ENCODE measurements at places on chromosomes 7 and 10.
A peak's percentile ranks its signal among the peaks of the same experiment; 100 is the strongest.

- DNase-seq, result no peak
Observed at GRCh38 chr10:133009218-133009950, 67.0 kb upstream of the CFAP46 start.

GRCh38 chr7:137691566-137691965, 155.2 kb downstream of the DGKI start:
- DNase-seq, result no peak

GRCh38 chr7:137130751-137131158, 212.8 kb downstream of the PTN start:
- DNase-seq, result no peak

DNA sequence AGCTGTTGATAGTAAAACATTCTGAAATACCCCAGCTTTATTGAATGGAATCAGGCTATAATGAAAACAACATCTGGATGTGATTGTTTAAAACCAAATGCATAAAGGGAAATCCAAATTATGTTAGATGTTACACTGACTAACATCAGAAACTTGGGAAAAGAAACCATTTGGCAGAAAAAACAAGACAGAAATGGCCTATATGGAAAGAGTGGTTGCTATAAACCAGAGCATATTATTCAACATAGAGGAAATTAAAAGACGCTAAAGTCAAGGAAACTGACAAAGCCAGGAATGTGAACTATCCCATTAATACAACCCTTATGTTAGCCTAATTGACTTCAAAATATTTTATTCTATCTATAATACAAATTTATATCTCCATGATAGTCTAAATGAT, 53.0 kb upstream of the CABCOCO1 start:
- DNase-seq, result peak; percentile 52

- DNase-seq, result no peak
Observed at GRCh38 chr7:154858836-154859537, 143.9 kb downstream of the PAXIP1 start.

DNA sequence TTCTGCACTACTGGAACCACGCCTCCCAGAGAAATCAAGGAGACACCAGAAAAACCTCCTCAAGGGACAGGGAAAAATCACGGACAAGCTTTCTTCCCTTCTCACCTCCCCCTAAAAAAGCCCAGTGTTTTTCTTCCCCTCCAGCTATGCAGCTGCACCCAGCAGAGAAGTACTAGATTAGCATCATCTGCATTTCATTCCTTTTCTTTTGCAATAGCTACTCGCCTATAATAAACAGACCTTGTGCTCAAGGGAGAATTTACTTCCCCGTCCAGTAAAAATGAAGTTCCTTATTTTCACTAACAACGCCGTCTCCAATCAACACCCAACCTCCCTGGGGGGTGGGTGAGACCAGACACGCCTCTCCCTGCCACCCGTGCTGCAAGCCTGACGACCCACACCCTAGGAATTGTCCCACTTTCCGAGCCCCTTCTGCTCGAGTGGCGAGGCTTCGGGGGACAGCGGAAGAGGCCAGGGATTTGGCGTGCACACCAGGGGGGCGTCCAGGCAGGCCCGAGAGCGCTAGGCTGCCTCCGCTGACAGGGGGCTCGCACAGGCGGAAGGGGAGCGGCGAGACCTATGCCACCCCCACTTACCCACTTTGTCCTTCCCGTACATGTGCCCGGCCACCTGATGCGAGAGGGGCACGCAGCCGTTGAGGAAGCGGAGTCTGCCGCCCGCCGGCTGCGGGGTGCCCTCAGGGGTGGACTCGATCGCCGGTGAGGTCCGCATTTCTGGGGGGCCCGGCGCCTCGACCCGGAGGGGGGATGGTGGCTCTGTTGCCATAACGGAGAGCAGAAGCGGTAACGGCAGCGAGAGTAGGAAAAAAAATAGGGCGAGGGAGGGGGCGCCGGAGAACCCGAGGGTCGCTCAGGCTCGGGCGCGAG, 625 bp downstream of the IPMK start:
- peak; percentile 81 for DNase-seq

- peak; percentile 91 for DNase-seq
Observed at GRCh38 chr7:151248346-151249033, at the start of gene SMARCD3. Gene SMARCD3 (minus strand): TSS chr7:151248694. CDS start chr7:151248562, 132 bp downstream.

DNA sequence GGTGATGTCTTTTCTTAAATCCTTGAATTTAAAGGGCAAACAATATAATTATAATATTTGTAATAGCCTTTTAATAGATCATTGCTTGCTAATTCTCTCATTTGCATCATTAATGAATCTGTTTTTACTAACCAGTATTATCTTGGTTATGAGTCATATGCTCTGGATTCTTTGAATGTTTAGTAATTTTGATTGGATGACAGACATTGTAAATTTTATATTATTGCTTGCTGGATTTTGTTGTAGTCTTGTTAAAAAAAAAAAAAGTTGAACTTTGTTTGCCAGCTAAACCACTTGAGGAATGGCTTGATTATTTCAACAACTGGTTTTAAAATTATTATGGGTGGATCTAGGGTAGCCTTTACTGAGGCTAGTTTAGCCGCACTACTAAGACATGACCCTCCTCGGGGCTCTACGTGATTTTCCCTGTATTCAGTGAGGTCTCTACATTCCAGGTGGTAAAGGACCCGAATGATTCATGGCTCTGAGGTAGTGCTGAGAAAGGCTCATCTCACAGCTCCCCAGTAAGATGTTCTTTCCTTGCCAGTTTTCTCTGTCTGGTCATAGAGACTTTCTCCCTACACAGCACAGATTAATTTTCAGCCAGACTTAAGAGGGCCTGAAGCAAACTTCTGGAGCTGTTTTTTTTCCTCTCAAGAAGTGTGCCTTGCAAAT, 8.5 kb downstream of the C10orf90 start:
- DNase-seq, result no peak

DNA sequence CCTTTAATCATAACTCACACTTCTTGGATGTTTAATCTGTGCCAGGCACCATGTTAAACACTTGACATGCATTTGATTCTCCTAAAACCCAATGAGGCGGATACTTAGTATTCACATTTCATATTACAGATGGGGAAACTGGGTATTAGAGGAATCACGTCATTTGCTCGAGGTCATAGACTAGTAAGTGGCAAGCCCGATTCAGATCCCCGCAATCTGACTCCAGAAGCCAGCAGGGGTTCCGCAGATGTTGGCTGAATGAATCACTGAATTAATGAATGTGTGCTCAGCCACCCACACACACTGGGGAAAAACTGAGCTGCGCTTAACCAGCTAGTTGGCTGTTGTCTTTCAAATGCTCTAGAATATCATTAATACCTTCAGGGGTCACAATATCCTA, 22.5 kb upstream of the ENO4 start:
- DNase-seq, result no peak

DNA sequence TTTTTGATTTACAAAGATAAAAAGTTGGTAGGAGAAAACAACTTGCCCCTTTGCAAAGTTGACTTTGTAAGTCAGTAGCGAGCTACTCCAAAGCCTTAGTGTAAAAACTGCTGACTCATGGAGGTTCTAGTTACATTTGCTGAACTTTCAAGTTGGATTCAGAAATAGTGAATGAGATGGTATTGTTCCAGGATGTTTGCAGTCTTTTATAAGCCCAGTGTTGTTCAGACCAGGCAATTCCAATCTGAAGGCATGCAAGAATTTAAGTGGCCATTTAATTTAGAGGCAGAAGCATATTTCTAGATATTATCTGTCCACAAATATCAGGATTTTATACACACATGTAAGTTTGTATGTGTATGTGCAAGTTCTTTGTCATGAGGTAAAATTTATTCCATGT, 21.6 kb downstream of the TES start:
- DNase-seq, result no peak

- DNase-seq, result no peak
Observed at GRCh38 chr7:29410996-29411395, 152.6 kb upstream of the PRR15 start.

- peak; percentile 80 for DNase-seq
Observed at GRCh38 chr10:5666008-5666840, at the start of gene ASB13. Gene ASB13 (minus strand): TSS chr10:5666595. CDS start chr10:5666551, 44 bp downstream.

DNA sequence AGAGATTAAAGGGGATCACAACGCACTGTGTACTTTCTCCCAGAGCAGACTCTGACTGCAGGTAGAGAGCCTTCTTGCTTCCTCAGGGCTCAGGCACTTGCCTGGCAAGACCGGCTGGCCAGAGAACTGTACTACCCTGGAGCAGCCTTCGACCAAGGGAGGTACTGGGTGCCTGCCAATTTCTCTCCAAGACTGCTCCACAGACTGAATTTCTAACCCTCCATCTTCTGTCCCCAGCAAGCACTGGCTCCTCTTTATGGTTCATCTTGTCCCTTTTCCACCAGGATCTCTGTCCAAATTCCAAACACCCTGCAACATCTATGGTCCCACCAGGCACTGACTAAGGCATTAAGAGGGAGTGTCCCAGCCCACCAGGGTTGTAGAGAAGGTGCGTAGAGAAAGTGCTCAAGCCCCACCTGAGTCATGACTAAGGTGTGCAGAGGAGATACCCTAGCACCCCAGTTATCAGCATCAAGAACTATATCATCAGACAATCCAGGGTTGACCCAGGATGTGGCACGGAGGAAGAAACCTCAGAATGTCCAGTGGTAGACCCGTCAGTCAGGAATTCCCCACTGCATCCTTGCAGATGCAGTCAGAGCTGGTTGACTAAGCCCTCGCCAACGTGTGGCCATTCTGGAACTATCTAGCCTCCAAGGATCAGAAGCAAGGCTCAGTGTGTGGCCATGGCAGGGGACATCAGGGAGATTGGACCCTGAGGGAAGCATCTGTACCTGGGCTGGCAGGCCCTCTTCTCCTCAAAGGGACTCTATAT, 60.9 kb upstream of the CAMK2B start:
- DNase-seq, result no peak

DNA sequence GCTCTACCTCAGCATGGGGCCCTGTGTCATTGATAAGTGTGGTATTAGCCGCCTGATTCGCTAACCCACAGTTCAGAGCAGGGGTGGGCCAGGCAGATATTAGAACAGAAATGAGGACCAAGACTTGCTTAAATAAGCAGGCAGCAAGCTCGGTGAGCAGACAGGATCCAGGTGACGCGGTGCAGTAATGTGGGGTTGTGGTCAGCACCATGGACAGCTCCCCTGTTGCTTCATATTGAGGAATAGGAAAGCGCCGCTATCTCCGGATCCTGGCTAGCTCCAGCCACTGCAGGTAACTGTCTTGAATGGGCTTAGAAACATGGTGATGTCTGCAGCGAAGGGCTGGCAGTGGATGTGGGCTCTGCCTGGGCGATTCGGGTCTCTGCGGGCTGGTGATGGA, 51.3 kb upstream of the GPR26 start:
- peak; percentile 92 for DNase-seq

DNA sequence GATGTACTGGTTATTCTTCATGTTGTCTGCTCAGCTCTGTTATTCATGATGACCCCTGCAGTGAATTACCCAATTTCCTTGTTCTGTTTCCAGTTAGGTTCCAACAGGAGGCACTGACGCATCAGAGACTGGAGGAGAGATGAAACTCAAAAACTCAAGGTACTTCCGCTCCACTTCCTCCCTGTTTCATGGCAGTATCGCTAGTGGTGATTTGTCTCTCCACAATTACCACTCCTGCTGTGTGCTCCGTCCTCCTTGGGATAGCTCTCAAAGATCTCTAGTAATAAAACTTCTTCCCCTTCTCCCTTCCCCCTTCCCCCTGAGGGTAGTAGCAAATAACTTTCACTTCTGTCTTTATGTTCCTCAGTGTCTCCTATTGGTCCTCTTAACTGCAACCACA, 107.4 kb upstream of the ABCB5 start:
- DNase-seq, result no peak
